ENCODE measurements at places on chromosomes 6 and 20.

DNA sequence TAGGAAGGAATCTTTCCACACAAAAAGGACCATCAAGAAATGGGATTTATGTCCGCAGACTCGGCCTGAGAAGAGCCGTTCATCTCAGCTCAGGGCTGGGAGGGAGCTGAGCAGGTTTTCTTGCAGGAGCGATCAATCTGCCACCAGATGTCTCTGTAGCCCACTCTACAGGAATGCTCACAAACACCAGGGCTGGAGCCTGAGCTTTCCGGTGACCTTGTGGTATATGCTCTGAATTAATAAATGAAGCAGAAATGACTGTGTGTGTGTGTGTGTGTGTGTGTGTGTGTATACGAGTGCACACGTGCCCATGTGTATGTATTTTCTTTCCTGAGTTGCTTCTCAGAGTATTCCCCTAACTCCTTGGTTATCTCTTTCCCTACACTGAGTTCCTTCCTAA is 12.0 kb downstream of the CD83 start:
- DNase-seq, result peak; percentile 77

- no peak for DNase-seq
Measured at GRCh38 chr6:153588330-153588729, 450.7 kb upstream of the OPRM1 start.

DNA sequence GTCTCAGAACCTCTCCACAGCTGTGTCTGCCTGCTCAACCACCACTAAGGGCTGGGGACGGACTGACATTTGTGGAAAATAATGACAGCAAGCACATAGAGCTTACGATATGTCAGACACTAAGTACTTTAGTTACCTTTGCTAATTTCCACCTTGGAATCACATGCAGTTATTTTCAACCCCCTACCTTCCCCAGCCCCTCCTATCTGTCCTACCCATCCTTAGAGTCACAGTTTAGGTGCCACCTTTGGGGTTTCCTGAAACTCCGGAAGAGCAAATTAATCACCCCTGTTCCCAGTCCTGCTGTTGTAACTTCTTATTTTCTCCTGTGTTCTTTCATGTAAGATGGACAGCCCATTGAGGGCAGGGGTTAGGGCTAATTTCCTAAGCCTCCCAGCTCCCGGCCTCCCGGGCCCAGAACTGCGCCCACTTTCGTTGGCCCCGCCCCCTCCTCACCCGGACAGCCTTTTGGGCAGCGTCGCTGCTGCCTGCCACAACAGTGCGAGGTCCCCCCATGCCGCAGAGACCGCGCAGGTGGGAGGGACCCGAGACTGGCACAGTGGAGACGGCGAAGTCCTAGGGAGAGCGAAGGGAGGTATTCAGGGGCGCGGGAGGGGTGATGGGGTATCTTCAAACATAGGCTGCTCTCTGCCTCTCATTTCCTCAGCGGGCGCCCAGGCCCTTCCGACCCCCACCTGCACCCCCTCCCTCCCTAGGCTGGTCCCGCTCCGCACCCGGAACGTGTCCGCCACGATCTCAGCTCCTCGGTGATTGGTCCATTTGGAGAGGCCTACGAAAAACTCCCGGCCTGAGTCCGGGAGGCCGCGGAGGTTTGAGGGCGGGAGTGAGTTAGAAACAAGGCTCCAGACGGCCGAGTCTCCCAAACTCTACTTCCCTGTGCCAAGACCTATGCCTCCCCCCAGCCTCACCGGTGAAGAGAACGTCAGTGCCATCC is 1.1 kb downstream of the DDAH2 start:
- no peak for DNase-seq

DNA sequence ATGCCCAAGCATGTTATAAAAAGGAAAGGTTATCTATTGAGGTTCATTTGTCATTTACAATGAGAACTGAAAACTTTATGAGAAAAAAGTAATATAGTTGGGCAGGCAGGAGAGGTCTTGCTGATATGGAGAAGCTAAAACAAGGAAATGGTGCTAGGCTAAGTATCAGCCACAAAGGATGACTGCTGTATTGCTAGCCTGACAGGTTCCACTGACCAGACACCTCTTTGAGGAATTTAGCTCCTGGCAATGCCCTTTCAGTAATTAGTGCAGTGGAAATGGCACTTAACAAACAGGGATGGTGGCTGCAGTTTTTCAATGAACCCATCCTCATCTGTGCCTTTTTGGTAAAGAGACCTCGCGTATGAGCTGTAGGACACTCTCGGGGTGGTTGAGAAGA is 284.4 kb downstream of the ZFAND3 start:
- no peak for DNase-seq

GRCh38 chr6:96604420-96604819 is 41.5 kb downstream of the FHL5 start:
- DNase-seq, result no peak

GRCh38 chr6:129115471-129115870 is 232.5 kb downstream of the LAMA2 start:
- DNase-seq, result no peak

- peak; percentile 43 for DNase-seq
Measured at GRCh38 chr20:11457488-11457887, 460.2 kb upstream of the BTBD3 start.

- DNase-seq, result no peak
Measured at GRCh38 chr6:121187833-121188200, 146.5 kb downstream of the TBC1D32 start.

GRCh38 chr6:4220558-4220957 is 85.2 kb upstream of the ECI2 start:
- peak; percentile 18 for DNase-seq

DNA sequence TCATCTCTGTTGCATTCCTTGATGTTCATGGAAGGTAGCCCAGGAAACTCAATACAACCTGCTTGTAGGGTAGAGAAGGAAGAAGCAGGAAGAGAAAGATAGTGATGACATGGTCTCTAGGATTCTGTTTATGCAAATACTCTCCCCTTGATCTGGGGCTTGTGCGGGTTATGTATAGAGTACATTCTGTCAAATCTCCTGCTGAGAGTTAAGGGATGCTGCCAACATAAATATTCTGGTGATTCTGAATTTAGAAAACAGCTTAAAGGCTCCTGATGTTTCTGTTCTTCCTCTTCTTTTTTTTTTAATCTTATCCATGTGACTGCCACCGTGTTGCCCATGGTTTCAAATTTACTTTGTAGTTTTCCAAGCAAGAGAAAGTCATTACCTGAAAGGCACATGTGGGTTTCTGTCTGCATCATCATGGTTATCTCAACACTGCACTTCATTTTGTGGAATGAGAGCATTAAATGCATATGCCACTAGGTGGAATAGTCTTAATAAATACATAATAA is 150.6 kb downstream of the RPS12 start:
- peak; percentile 4 for DNase-seq

GRCh38 chr6:158037021-158037420 is 55.4 kb downstream of the SYNJ2 start:
- DNase-seq, result no peak

- DNase-seq, result no peak
Measured at GRCh38 chr20:57414867-57415592, 23.8 kb downstream of the RBM38 start.

DNA sequence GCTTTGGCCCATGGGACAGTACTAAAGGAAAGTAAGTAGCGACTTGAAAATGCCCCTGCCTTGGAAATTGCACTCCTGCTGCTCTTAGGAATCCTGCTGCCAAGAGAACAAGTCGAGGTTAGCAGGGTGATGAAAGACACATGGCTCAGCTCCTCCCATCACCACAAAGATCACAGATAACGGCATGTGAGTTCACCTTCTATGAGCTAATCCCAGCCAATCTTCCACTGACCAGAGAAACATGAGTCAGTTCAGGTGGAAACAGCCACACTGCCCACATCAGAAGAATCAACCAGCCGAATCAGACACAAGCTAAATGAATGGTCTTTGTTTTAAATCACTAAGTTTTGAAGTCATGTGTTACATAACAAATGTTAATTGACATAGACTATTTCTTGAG is 106.3 kb downstream of the PRKN start:
- peak; percentile 8 for DNase-seq

GRCh38 chr6:142087950-142088857 is 44.5 kb upstream of the GJE1 start:
- no peak for DNase-seq
